ENCODE measurements at places on chromosomes 7 and 10.

- DNase-seq: no peak
Observed at GRCh38 chr7:56062382-56062781, 1.7 kb upstream of the SUMF2 start.

DNA sequence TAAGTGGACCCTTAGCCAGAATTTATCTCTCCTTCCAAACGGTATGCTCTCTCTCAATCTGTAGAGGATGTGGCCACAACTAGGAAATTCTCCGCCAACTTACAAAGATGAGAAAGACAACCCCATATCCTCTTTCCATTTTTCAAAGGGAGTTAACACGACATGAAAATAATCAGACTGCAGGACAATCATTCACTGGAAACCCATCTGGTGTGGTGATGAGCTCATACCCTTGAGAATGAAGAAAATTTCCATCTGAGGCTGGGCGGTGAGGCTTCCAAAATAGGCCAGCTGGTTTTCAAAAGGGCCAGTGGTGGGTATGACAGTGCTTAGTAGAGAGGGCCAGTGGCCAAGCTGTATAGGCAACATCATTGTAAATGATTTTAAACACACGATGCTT, 369.6 kb downstream of the FRMD4A start:
- no peak for DNase-seq

DNA sequence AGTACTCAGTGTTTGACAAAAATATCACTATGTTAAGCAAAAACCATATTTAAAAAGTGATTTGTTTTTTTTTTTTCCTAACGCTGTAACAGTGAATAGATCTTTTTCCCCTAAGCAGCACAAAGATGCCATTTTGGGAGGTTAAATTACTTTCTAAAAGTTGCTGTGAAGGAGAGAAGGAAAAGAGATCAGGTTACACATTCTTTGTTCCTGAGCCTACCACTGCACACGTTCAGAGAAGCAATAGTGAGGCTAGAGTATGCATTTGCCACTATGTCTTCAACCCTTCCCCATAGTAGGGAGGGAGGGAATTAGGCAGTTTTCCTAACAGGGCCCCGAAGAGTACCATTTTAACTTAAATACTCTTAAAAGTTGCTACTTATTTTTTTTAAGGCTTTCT, 38.9 kb downstream of the BMPR1A start:
- DNase-seq: no peak

- DNase-seq: no peak
Observed at GRCh38 chr10:28722065-28722803, 44.9 kb downstream of the BAMBI start.

GRCh38 chr10:35172146-35172545, 45.5 kb downstream of the CREM start:
- no peak for DNase-seq

GRCh38 chr7:135697276-135698049, 30.5 kb downstream of the SLC13A4 start:
- DNase-seq: no peak

DNA sequence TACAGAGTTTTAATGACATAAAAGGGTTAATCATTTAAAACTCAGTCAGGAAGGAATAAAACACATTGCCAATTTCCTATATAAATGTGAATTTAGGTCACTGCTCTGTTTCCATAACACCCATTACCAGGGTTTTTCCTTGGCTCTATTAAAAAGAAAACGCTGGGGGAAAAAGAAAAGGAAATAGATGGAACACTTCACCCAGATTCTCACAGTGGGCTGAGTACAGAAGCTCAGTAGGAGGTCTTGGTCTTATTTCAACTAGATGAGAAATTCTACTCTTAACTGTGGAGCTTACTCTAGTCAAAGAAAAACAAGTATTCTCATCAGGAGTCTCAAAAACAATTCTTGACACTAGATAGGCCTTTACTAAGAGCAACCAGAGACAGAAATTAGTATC, 36.5 kb downstream of the GLUD1 start:
- DNase-seq: no peak

Measured in stimulated activated CD8-positive, alpha-beta memory T cell treated with anti-CD3 and anti-CD28 coated beads, Interleukin-7, amount 100 ng/mL, for 4 hours (primary cell).